ENCODE measurements at places on chromosomes 1 and 21.

- DNase-seq, result no peak
These were observed 48.5 kb downstream of the NR5A2 start for GRCh38 chr1:200075938-200076546.

DNA sequence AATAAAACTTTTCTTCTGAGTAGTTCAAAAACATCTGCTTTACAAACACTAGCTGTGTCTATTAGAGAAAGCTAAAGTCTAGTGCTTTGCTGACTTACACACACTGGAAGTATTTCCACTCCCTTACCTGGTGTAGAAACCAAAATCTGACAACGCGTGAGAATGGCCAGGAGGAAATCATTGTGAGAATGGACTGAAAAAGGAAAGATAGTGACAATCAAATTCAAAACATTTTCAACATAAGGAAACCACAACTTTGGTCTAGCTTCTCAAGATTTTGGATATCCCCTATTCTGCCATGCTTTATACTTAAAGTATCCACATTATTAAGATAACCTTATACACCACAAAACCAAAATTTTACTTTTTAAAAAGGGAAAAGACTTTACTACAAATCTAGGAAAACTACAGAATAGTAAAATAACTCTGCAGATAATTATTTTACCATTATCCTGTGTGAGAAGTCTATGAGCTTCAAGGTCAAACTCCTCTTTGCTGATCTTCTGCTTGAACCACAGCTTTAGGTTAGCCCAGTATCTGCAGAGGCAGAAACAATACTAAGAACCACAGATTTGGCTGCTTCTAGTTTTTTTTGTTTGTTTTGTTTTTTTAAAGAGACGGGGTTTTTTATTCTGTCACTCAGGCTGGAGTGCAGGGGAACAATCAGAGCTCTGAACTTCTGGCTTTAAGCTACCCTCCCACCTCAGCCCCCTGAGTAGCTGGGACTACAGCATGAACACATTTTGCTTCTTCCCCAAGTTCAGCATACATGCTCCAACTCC lies 6.6 kb downstream of the TADA1 start:
- DNase-seq, result no peak

DNA sequence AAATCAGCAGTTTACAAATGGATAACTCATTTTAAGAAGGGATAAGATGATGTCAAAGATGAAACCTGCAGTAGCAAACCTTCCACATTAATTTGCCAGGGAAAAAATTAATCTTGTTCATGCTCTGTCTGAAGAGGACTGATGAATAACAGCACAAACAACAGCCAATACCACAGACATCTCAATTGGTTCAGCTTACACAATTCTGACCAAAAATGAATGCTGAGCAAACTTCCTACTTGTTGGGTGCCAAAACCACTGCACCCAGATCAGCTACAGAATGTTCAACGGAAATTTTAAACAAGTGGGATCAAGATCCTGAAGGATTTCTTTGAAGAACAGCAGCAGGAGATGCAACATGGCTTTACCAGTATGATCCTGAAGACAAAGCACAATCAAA lies 98.3 kb downstream of the COQ8A start:
- DNase-seq, result no peak

GRCh38 chr1:84271441-84272151 lies 29.9 kb upstream of the SAMD13 start:
- no peak for DNase-seq

DNA sequence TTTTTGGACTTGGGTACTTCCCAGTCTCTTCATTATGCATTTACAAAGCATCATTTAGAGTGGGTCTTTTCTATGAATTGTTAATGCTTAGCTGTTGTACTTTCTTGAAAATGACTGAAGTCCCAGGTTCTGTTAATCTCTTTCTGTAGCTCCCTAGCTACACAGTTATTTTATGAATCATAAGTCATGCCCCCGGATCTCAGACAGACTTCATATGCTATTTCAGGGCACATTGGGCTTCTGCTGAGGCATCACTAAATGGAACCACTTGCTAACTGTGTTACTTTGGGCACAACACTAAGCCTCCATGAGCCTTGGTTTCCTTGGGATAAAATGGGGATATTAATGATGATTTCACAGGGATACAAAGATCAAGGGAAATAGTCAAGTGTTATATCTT lies 55.5 kb upstream of the RBM15 start:
- no peak for DNase-seq

- no peak for DNase-seq
These were observed 31.2 kb downstream of the KCNA10 start for GRCh38 chr1:110487726-110488125.

- no peak for DNase-seq
These were observed 45.8 kb upstream of the SAMSN1 start for GRCh38 chr21:14591882-14592281.
